ENCODE measurements at places on chromosomes 3 and 15. TPM values are rescaled to one million over a fixed set of nuclear protein-coding genes. Genes with fewer than 3 reads are reported as not detected.

The BFSP2 gene
- not detected for total RNA-seq

The EXD1 gene
- total RNA-seq = not detected

The MOBP gene
- 0.19 TPM for total RNA-seq

The ZPLD1 gene
- total RNA-seq = not detected

The MORC1 gene
- not detected for total RNA-seq

The SLC51B gene
- total RNA-seq = not detected

The CD200 gene
- 3.1 TPM for total RNA-seq

The NPAP1 gene
- not detected for total RNA-seq

The NSUN3 gene
- 8.8 TPM for total RNA-seq

The IL17RE gene
- total RNA-seq = 0.16 TPM

DNA sequence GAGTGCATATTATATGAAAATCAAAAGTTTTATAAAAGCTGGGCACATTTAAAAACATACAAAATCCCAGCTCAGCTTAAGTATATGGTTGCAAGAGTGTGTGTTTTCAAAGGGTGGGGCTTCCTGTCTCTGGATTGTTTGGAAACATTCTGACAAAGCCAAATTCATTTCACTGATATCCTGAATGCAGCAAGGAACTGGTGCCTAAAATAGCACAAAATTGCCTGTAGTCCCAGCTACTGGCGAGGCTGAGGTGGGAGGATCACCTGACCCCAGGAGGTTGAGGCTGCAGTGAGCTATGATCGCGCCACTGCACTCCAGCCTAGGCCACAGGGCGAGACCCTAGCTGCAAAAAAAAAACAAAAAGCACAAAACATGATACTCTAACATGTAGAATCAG lies 13.0 kb upstream of the TJP1 start:
- no peak for DNase-seq

GRCh38 chr3:37093481-37093880 lies 80.9 kb downstream of the LRRFIP2 start:
- no peak for DNase-seq

DNA sequence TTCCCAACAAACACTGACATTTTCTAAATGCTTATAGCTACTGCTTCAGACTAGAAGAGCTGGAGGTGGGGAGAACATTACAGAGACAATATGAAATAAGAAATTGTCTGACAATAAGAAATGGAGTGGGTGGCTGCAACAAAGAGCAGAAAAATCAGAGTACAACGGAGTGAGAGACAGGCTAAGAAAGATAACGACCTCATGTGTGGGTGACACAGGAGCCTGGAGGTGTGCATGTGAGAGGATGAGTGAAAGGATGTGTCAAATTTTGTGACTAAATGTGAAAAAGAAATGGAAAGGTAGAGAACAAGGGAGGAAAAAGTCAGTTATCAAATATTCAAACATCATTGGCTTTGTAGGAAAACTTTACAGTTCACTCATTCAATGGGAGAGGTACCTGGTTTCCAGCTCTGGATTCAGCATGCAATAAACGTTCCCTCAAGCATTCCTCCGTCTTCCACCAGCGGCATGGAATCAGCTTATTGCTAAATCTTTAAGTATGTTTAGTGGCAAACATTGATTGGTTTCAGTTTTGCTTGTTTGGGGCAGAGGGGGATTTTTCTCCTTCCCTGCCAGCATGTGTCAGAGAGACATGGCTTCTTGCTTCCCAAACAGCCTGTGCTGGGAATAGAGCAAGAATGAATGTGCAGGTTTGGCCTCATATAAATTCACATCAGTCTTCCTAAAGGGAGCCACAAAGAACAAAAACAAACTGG lies 103.8 kb upstream of the CHRM5 start:
- DNase-seq = no peak

DNA sequence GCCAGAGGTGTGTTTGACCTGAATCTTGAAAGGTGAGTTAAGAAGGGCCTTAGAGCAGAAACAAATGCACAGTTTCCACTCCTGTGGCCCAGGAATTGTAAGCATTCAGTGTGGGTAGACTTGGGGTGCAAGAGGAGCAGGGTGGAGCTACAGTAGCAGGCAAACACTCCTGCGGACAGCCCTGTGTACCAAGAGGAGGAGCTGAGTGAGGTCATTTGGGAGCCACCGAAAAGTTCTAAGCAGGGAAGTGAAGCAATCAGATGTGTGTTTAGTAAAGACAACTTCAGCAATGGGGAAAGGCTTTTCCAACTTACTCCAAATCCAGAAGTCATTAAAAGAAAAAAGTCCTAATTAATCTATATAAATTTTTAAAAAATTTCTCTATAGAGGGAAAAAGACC lies 99.3 kb downstream of the ARHGEF26 start:
- DNase-seq = no peak

DNA sequence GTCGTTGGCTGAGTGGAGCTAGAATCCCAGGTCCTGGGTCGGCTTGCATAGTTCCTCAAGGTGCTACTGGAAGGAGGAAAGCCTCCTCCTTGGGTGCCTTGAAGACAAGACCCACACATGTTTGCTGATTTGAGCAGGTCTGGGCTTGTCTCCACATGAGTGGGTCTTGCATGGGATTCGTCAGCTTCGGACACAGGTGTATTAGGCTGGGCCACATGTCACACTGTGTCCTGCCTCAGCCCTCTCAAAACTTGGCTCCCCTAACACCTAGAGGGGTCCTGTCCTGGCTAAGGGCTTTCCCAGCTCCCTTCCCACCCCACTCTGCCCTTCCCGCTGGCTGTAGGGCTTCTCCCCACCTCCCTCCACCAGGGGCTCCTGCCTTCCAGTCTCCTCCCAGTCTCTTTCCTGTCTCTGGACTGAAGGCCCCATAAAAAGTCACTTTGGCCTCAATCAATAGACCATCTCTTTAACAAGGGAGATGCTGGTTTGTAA lies 73.0 kb upstream of the ADPGK start:
- DNase-seq = no peak

GRCh38 chr3:52483577-52484381 lies 11.4 kb upstream of the STAB1 start:
- no peak for DNase-seq

DNA sequence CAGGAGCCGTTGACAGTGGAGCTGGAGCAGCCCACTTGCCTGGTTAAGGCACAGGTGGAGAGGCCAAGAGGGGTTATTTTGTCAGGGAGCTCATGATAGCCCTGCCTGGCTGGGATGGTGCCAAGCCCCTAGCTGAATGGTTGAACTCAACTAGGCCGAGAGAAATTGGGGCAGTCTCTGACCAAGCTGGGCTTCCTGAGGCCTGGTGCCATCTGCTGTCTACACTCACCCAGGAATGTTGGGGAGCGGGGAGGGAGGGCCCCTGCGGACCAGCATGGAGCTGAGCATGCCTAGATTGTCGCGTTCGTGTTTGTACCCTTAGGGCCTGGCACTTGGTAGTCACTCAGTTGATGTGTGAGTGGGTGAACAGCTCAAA lies 1.2 kb downstream of the BRPF1 start:
- DNase-seq = no peak

DNA sequence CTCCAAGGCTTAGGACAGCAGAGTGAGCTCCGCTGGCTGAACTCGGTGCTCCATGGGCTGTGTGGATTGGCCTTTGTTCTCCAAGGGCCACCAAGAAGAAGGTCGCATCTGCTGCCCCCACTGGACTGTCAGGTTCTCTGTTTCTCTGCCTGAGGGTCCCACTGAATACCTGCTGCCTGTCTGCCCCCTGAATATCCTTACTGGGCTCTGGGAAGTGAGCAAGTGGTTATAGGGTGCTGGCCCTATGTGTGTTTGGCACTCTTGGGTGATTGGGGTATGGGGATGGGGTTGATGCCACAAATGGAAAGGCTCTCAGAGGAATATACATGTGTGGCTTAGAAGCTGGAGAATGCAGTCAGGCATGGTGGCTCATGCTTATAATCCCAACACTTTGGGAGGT lies 82.3 kb downstream of the THSD4 start:
- DNase-seq = no peak
